ENCODE measurements at places on chromosomes 12 and 14.

DNA sequence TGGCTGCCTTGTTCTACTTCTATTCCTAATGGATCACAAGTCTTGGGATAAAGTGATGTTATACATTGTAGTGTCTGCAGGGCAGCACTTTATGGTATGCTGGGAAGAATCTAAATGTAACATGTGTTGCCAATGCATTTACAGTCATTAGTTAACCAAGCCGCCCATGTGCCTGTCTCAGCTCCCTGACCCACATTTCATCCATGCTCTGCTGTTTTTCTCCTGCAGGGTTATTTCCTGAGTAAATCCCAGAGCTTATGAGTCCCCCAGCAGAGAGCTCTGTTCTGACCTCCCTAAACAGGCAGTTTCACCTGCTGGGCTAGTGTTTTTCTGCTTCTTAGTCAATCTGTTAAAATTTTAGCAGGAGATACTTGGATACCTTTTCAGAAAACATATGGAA is 4.4 kb upstream of the TMTC2 start:
- no peaks in the 10 kb centered on the region for H3K27me3 ChIP-seq
- no peak overlapping the region for H3K4me3 ChIP-seq
- no peak overlapping the region for H3K27ac ChIP-seq
- DNase-seq = no peak
- H3K36me3 ChIP-seq = no peaks in the 10 kb centered on the region

- no peak overlapping the region for H3K27ac ChIP-seq
- DNase-seq = no peak
- H3K4me1 ChIP-seq = no peaks in the 10 kb centered on the region
Measured at GRCh38 chr12:32303174-32303549, 96.2 kb upstream of the FGD4 start.

- no peaks in the 10 kb centered on the region for H3K36me3 ChIP-seq
- no peaks in the 10 kb centered on the region for H3K4me1 ChIP-seq
- H3K27ac ChIP-seq = no peak overlapping the region
- no peak for DNase-seq
Measured at GRCh38 chr14:96629558-96630222, 127.5 kb downstream of the PAPOLA start.

DNA sequence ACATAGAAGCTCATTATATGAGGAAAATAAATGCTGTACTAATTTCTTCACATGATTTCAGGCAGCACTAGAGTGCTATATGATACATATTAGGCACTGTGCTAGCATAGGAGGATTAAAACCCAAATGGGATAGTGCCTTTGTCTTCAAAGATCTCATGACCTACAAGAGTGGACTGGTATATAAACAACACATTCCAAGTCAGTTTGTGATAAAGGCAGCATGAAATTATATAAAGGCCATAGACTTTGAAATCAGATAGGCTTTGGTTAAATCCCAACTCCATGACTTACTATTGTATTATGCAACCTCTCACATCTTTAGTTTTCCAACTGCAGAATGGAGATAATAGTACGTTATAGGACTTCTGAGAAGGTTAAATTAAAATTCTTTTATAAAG is 179.7 kb downstream of the RAD51B start:
- no peaks in the 10 kb centered on the region for H3K4me1 ChIP-seq
- DNase-seq = no peak
- no peaks in the 10 kb centered on the region for H3K27me3 ChIP-seq
- H3K4me3 ChIP-seq = no peak overlapping the region
- H3K36me3 ChIP-seq = no peaks in the 10 kb centered on the region

DNA sequence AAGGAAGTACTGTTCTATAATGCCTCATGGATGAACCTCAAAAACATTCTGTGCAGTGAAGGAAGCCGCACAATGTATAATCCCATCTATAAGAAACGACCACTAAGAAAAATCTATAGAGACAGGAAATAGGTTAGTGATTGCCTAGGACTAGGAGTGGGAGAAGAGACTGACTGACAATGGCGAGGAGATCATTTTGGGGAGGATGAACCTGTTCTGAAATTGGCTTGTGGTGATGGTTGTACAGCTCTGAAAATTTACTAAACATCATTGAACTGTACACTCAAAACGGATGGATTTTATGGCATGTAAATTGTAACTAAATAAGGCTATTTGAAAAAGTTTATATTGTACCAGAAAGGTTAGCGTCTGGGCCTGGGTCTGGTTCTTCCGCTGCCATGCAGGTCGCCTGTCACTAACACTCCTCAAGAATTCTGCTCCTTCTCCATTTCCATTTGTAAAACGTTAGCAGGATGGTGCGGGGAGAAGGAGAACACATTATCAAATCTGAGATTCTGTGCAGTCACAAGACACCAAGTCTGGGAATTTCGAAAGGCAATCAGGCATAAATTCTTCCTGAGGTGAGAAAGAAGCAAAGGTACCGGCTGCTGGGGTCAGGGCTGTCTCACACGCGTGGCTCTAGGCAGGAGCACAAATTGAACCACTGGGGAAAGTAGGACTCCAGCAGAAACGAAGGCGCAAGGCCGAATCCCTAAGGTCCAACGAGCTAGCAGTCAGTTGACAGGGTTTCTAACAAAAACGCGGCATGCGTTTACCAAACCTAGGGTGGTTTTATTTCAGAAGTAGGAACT is 845 bp upstream of the COCH start:
- no peak for DNase-seq
- H3K27ac ChIP-seq = no peak overlapping the region

GRCh38 chr12:14260011-14260993 is 105.2 kb upstream of the ATF7IP start:
- H3K36me3 ChIP-seq = no peaks in the 10 kb centered on the region
- peak; percentile 83 for DNase-seq
- peak overlapping the region; percentile 96 for H3K27ac ChIP-seq
- no peaks in the 10 kb centered on the region for H3K27me3 ChIP-seq

- H3K4me3 ChIP-seq = no peak overlapping the region
- no peaks in the 10 kb centered on the region for H3K36me3 ChIP-seq
- peaks cover 44% of the 10 kb centered on the region for H3K4me1 ChIP-seq
- H3K27me3 ChIP-seq = no peaks in the 10 kb centered on the region
- peak; percentile 86 for DNase-seq
Measured at GRCh38 chr14:100406505-100407131, 83.5 kb downstream of the SLC25A47 start.

GRCh38 chr14:60315196-60315990 is 66.4 kb downstream of the PPM1A start:
- peaks cover 6% of the 10 kb centered on the region for H3K27me3 ChIP-seq
- H3K4me1 ChIP-seq = no peaks in the 10 kb centered on the region
- H3K27ac ChIP-seq = no peak overlapping the region
- no peaks in the 10 kb centered on the region for H3K36me3 ChIP-seq

DNA sequence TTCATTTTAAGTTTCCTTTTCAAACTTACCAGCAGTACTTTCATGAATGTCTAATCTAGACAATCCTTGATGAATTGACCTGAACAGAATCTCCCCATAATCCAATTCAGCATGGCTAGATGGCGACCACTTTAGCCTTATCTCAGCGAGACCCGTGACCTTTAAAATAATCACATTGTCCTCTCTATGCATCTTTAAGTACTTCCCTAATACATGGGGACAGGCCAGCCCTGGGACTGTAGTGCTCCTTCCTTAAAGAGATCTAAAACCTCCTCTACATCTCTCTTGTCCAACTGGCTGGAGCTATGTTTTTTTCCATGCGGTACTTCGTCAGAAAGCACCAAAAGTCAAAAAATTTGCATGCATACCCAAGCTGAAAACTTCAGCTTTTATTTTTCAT is 746.0 kb downstream of the VRK1 start:
- no peak overlapping the region for H3K4me3 ChIP-seq
- peaks cover 36% of the 10 kb centered on the region for H3K4me1 ChIP-seq
- H3K27me3 ChIP-seq = no peaks in the 10 kb centered on the region
- peak; percentile 6 for DNase-seq
- H3K27ac ChIP-seq = no peak overlapping the region
- H3K36me3 ChIP-seq = no peaks in the 10 kb centered on the region

DNA sequence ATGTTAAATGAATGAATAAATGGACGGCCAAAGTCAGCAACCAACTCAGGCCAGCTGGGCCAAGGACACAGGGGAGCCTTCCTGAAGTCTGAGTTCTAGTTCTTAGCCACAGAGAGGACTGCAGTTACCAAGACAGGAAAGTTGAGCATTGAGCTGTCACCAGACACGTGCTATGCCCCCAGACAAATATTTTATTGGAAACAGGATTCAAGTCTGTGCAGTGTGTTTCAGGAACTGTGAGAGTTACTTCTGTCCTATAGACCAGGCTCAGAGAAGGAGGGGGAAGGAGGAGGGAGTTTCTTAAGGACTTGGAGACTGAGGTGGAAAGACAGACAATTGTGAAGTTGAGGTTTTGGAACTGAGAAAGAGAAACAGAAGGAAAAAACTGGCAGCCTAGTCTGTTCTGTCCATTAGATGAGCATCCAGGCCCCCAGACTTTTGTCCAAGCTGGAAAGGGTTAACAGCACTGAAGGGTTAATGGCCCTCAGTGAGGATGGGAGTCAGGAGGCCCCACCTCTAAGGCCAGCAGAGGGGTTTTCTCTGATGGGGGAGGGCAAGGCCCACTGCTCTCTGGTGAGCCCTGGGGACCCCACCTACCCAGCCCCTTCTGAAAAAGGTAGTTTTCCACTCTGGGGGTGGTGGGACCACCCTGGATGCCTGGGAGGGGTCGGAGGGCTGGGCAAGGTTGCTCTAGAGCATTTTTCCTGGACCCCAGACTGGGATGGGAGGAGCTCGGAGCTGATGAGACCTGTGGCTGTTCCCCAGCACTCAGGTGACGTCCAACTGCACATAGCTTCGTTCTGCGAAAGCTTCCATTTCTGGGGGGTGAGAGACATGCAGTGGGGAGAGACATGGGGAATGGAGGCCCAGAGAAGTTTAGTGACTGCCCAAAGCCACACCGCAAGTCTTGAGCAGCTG is 6.9 kb upstream of the CMKLR1 start:
- H3K27me3 ChIP-seq = no peaks in the 10 kb centered on the region
- peaks cover 10% of the 10 kb centered on the region for H3K4me1 ChIP-seq
- DNase-seq = peak; percentile 20
- no peak overlapping the region for H3K4me3 ChIP-seq

GRCh38 chr12:131628766-131629448 is 82.0 kb upstream of the SFSWAP start:
- DNase-seq = no peak
- no peak overlapping the region for H3K27ac ChIP-seq
- H3K27me3 ChIP-seq = no peaks in the 10 kb centered on the region
- no peak overlapping the region for H3K4me3 ChIP-seq
- peaks cover 5% of the 10 kb centered on the region for H3K4me1 ChIP-seq
- H3K36me3 ChIP-seq = no peaks in the 10 kb centered on the region

DNA sequence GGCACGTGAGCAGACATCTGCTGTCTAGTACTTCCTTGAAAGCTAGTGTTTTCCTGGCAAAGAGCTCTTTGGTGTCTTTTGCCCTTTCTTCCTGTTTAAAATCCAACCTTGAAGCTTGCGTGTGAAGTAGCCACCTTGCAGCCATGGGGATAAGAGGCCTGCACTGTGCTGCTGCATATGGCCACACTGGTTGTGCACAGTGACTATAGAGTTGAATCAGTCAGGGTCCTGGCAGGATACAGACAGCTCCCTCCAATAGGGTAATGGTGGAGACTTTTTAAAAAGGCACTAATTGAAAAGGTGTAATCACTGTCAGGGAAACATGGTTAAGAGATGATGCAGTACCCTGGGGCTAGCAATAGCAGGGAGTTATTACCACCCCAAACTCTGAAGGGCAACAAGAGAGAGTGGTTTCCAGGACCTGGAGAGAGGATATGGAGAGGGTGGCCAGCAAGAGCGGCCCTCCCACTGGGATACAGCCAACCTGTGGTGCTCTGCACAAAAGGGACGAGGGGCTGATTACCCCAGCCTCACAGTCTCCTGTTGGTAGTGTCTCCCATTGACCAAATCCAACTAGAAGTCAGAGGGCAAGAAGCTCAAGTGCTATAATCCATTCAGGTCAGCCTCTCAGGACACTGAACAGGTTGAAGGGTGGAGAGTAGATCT is 4.8 kb upstream of the GLT8D2 start:
- H3K27ac ChIP-seq = no peak overlapping the region
- peaks cover 28% of the 10 kb centered on the region for H3K27me3 ChIP-seq
- no peaks in the 10 kb centered on the region for H3K36me3 ChIP-seq
- no peak for DNase-seq
- H3K4me3 ChIP-seq = no peak overlapping the region

- H3K4me3 ChIP-seq = no peak overlapping the region
- no peak overlapping the region for H3K27ac ChIP-seq
- H3K36me3 ChIP-seq = no peaks in the 10 kb centered on the region
Measured at GRCh38 chr14:78902010-78902623, 731.9 kb downstream of the NRXN3 start.

- no peak for DNase-seq
- peaks cover 16% of the 10 kb centered on the region for H3K4me1 ChIP-seq
- H3K27ac ChIP-seq = no peak overlapping the region
- H3K36me3 ChIP-seq = no peaks in the 10 kb centered on the region
- H3K27me3 ChIP-seq = no peaks in the 10 kb centered on the region
Measured at GRCh38 chr14:85616386-85616885, 86.5 kb downstream of the FLRT2 start.

DNA sequence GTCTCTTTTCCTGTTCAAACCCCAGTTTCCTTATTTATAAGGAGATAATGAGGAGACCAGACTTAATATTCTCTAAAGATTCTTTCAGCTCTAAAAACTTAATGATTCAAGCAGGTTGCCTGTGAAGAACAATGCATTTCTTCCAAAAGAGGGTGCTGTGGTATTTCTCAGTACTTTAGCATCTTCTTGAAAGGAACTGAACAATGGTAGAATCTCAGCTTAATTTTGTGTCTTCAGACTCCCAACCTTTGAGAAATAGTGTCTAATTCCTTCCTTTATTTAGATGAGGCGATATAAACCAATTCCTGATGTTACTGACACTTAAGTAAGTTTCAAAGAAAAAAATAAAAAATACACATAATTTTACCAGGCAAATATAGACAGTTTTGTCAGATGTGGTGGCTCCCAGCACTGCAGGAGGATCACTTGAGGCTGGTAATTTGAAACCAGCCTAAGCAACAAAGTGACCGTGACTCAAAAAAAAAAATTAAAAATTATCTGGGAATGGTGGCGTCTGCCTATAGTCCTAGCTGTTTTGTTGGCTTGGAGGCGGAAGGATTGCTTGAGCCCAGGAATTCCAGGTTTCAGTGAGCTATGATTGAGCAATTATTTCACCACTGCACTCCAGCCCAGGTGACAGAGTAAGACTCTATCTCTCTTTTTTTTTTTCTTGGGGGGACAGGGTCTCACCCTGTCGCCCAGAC is 76.9 kb upstream of the PSMA6 start:
- no peaks in the 10 kb centered on the region for H3K4me1 ChIP-seq
- H3K36me3 ChIP-seq = peaks cover 20% of the 10 kb centered on the region
- no peaks in the 10 kb centered on the region for H3K27me3 ChIP-seq
- H3K4me3 ChIP-seq = no peak overlapping the region
- H3K27ac ChIP-seq = no peak overlapping the region
- DNase-seq = peak; percentile 14

DNA sequence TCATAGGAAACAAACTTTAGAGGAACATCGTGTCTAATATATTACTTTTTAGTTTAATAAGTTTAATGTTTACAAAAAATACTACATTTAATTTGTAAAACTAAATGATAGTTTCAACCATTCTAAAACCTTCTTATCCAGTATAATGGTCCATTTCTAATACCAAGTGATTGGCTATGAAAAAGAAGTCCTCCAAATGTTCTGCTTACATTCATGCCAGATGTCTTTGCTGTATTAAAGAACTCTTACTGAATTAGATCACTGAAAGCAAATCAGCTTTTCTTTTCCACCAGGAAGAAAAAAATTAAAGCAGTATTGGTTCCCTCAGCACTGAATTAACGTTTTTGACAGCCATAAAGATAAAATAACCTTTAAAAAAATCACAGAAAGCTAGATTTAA is 3.7 kb downstream of the NOVA1 start:
- no peak for DNase-seq
- no peak overlapping the region for H3K27ac ChIP-seq
- H3K4me3 ChIP-seq = no peak overlapping the region
- no peaks in the 10 kb centered on the region for H3K4me1 ChIP-seq
